Stromal cell of bone marrow (primary cell): ENCODE measurements at places on chromosomes 4 and X.

DNA sequence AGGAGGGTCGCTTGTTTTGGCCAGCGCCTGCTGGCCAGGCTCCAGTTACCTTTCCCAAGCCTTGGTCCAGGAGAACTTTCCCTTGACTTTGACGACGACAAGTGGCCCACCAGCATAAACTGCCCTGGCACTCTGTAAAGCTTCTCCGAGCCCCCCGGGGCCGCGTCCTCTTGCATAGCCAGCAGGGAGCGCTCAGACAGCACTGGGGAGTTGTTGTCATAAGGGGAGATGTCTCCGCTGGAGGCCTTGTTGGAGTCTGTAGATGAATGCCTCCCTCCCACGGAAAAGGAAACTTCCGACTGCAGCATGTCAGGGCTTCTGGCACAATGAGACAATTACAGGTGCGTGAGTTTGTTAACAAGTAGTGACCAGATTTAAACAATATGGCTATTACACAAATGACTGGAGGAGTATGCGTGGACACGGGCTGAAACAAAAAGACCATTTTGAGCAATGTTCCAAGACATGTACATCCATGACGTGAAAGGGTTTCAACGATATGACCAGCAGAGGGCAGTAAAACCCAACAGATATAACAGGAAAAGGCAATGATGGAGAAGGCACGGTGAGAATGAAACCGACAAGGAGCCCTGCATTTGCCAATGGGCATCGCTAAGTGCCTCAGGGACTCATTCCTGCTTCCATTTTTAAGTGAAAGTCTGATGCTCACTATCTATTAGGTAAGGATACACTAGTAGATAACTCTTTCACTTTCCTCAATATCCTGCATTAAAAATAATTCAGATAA lies 33.0 kb downstream of the HCCS start:
- DNase-seq: peak; percentile 54

DNA sequence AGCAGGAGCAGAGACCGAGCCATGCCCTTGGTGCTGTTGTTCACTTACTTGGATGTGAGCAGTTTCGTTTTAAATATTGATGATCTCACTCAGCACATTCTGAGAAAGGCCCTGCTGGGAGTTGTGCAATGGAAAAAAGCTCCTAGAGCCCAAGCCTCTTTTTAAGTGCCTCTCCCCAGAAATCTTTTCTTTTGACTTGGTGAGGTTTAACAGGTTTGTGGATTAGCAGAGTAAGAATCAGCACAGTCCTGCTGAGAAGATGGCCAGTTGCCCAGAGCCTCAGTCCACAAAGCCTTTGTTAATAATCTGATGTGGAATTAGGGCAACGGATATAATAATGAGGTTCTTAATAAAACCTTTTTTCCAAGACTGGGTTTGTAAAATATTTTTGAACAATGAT lies 157.5 kb upstream of the ATP6AP2 start:
- no peak for DNase-seq

GRCh38 chrX:103248553-103248952 lies 6.4 kb downstream of the TCEAL8 start:
- DNase-seq: no peak

GRCh38 chrX:73468376-73468775 lies 21.5 kb downstream of the CDX4 start:
- DNase-seq: no peak

GRCh38 chrX:71910643-71910985 lies at the start of gene NHSL2:
NHSL2 (plus strand) TSS chrX:71910845.
- DNase-seq: no peak

DNA sequence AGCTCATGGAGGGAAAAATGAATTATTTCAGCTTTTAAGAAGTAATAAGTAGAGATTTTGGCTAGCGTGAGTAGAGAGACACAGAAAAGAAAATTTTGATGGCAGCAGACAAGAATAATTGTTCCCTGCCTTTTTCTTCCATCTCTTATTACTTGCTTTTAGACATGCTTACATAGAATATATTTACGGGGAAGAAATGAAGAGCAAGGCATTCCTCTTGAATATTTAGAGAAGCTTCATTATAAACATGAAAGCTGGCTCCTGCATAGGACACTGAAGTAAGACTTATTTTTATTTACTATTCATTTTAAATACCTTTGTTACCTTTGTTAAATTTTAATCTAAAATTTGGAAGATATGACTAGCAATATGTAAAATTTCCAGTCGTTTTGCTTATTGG lies 32.2 kb downstream of the DCK start:
- no peak for DNase-seq

- DNase-seq: no peak
Observed at GRCh38 chr4:19494961-19495360, 756.7 kb upstream of the SLIT2 start.
